ENCODE measurements at places on chromosomes 1 and 21. TPM values are rescaled to one million over a fixed set of nuclear protein-coding genes. Genes with fewer than 3 reads are reported as not detected.

Gene LRRC7
- total RNA-seq = 215 TPM

Gene WNT3A
- not detected for total RNA-seq

Gene LHX4
- total RNA-seq = not detected

Gene MYBPH
- total RNA-seq = not detected

Gene PPM1J
- total RNA-seq = 4.9 TPM

Gene KCNT2
- 26.6 TPM for total RNA-seq

Gene SEC22B
- total RNA-seq = 17.0 TPM

Gene MRPL20
- total RNA-seq = 38.1 TPM

Gene AUNIP
- 0.98 TPM for total RNA-seq

Gene TCP10L
- 4.7 TPM for total RNA-seq

Gene ARHGEF11
- total RNA-seq = 28.8 TPM

Gene PTGFRN
- total RNA-seq = 41.3 TPM

Gene OVAAL
- not detected for total RNA-seq

Gene FAM72D
- 0.49 TPM for total RNA-seq

Gene KCNE1
- 1.2 TPM for total RNA-seq

Gene TRAF5
- total RNA-seq = 13.3 TPM

Gene BGLAP
- 0.25 TPM for total RNA-seq

Gene TMED5
- total RNA-seq = 34.4 TPM

Gene RNF207
- total RNA-seq = 6.1 TPM

Gene SLAMF1
- total RNA-seq = not detected

Gene BRINP3
- 38.6 TPM for total RNA-seq

Gene CCNL2
- 86.1 TPM for total RNA-seq

Gene ANKRD35
- total RNA-seq = 1.7 TPM

Gene C1orf105
- not detected for total RNA-seq

Gene U2AF1
- total RNA-seq = 15.5 TPM

Gene TACSTD2
- not detected for total RNA-seq

Gene UBE2U
- total RNA-seq = not detected

Gene SLAMF7
- under 0.01 TPM for total RNA-seq

Gene KRTAP13-2
- not detected for total RNA-seq

Gene ARTN
- 0.49 TPM for total RNA-seq

Gene LAMC1
- 30.7 TPM for total RNA-seq

Gene SFT2D2
- 37.1 TPM for total RNA-seq

Gene RHD
- total RNA-seq = 0.25 TPM

Gene IL10RB
- 7.6 TPM for total RNA-seq

Gene HES3
- total RNA-seq = not detected

Gene CRNN
- total RNA-seq = not detected

Gene GJA5
- total RNA-seq = 0.98 TPM

Gene GNG5
- total RNA-seq = 4.2 TPM

Gene BATF3
- total RNA-seq = 2.0 TPM

Gene CTSE
- total RNA-seq = 0.25 TPM

Gene VSIG8
- not detected for total RNA-seq

Gene IVL
- under 0.01 TPM for total RNA-seq

Gene CHML
- 58.0 TPM for total RNA-seq

Gene RBM11
- 5.9 TPM for total RNA-seq

Gene FAAH
- 17.0 TPM for total RNA-seq

All from temporal lobe (tissue), 4 donors.